HL-60 (cell line): ENCODE measurements at places on chromosomes 1 and 21.

GRCh38 chr1:19250629-19251304 lies 557 bp downstream of the EMC1 start:
- no peak for DNase-seq

DNA sequence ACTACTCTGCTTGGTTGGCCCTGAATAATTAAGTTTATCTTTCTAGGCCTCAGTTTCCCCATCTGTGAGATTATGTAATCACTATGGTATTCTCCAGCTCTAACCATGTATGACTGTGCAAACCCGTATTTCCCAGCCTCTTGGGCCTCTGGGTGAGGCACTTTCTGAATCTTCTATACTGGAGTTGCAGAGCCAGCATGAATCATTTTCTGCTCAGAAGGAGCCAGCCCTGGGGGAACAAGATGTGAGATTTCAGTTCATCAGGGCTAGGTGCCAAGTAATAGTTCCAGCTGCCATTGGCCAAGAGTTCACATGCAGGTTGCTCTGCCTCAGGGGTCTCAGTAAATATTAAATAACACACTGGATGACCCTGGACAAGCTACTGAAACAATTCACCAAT lies 47.7 kb upstream of the USP24 start:
- DNase-seq: no peak

DNA sequence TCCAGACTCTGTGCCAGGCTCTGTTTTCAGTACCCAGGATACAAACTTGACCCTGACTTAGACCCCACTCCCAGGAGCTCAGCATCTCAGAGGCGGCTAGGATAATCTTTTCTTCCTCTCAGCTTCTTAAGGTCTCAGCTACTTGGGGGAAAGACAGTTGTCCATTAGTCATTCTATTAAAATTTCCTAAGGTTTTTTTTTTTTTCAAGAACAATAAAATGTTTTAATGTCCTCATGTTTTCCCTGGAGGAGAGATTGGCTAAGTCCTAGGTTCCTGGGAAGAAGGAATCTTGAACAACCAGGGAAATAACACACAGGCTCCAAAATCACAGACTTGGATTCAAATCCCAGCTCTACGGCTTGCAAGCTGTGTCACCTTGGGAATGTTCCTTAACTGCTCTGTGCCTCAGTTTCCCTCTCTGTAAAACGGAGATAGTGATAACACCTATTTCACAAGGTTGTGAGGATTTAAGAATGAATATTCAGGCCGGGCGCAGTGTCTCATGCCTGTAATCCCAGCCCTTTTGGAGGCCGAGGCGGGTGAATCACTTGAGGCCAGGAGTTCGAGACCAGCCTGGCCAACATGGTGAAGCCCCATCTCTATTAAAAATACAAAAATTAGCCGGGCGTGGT lies 33.0 kb downstream of the CDK18 start:
- no peak for DNase-seq

DNA sequence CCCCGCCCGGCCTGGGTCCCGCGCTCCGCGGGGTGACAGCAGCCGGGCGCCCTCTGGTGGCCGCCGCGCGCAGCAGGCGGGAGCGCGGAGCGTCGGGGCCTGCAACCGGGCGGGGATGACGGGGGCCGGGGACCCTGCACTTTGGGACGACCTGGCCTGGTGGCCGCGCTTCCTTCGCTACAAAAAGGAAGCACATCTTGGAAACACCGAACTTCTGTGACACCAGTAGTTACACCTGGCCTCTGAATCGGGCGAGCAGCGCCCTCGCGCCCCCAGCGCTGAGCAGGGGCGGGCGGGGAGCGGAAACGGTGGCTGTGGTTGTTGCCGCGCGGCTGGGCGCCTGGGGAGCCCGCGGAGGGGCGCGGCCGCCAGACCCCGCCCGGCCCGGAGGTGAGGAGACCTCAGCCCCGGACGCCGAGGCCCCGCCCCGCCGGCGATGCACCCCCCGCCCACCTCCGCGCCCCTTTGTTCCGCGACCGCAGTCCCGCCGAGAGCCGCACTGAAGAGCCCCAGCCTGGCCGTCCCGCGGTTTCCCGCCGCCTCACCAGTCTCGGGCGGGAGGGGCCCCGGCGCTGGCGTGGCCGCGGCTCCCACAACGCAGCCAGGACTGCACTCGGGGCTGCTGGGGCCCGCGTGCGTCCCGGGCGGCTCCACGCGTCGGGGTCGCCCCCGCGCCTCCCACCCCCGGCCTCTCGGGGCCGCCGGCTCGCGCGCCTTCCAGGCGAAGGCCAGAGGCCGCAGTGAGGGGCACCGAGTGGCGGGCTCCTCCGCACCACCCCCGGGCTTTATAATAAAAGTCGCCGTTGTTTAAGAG lies 59.3 kb downstream of the H3-3A start:
- DNase-seq: peak; percentile 51

- no peak for DNase-seq
Observed at GRCh38 chr1:91549041-91549735, 48.5 kb downstream of the CDC7 start.

- DNase-seq: no peak
Observed at GRCh38 chr1:241762713-241763339, 85.2 kb upstream of the EXO1 start.

DNA sequence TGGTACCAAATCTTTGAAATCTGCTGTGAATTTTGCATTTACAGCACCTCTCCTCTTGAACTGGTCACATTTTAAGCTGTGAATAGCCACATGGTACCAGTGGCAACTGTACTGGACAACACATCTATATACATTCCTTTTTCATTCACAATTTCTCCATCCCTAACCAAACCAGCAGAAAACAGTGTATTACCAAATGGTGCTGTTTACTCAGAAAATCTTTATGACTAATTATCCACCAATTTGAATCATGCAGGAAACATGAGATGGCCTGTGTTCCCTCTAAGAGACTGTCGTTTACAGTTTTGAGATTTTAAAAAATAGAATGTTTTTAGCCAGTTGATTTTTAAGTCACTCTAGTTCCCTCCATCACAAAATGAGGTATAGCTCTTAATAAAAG lies 17.6 kb upstream of the CCT8 start:
- DNase-seq: no peak

DNA sequence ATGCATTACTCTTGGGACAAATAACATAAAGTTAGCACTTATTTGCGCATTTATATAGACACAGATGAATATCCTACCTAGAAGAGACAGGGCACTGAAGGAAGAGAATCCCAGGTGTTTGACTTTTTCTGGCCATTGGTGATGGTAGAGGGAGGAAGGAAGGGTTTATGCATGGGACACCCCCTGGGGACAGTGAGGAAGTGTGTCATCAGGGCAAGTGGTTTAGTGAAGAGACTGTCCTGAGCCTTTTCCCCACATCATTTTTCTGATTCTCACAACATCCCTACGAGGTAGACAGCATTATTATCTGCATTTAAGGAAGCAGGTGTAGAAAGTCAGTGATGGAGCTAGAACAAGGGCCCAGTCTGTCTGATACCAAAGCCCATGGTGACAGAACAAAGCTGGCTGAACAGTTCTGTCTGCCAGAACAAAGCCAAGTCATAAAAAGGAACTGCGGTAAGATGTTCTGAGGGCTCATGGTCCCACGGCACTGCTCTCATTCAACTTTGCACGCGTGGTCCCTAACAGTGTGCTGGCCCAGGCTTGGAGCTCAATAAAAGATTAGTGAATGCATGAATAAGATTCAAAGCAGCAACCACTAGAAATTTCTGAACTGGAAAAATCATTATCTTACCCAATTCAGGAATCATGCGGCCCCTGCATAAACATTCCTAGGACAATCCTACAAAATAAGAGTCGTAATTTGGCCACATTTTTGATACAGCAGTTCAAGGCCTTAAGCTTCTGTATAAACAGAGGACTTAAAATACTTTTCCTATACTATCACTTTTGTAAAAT lies 12.2 kb upstream of the CDC42BPA start:
- no peak for DNase-seq

DNA sequence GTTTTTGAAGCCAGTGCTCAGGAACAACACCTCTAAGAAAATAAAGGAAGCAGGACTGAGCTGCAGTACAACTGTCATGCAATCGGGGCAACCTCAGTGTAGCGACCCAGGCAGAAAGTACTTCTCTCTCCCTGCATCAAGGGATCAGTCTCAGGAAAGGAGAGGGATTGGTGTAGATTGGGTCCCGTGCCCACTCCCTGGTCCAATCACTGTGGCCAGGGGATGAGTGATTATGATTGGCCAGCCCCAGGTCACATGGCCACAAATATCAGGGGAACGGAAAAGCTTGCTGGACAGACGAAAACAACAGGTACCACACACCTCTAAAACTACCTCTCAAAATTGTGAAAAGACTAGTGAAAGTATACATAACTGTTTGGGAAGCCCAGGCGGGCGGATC lies 136.2 kb upstream of the F3 start:
- no peak for DNase-seq

DNA sequence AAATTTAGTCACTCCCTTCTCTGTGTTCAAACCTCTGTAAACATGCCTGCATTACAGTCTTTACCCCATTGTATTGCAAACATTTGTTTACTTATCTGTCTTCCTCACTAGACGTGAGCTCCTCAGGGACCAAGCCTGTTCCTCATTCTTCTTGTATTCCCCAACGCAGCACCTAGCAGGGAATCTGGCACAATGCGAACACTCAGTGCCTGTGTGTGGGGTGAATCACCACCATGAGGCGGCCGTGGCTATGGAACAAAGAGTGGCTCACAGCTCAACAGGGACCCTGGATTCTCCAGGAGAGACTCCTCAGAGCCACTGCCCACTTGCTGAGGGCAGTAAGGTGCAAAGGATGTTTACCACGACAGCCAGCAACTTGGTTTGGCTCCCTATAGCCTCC lies 95.9 kb downstream of the DDX20 start:
- no peak for DNase-seq

GRCh38 chr1:8473121-8473875 lies 155.4 kb downstream of the SLC45A1 start:
- DNase-seq: no peak

GRCh38 chr1:167819849-167820683 lies 93.9 kb downstream of the ADCY10 start:
- no peak for DNase-seq

GRCh38 chr1:105785021-105785420 lies 1271.5 kb upstream of the PRMT6 start:
- DNase-seq: no peak

DNA sequence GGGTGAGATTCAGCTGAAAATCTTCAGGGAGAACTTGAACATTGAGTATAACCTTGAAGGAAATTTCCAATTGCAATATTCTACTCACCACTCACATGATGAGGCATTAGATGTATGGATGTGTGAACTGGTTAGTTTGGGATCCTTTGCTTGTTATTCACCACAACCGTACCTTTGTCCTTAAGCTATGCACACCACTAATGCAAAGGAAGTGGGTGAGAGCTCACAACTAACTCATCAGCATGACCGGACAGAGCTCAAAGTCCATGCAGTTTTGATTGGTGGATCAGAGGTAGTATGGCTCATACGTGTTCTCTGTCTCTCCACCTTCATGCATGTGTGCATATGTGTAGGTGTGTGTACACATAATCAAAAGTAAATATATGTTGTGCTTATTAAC lies 43.5 kb upstream of the MROH9 start:
- DNase-seq: no peak

DNA sequence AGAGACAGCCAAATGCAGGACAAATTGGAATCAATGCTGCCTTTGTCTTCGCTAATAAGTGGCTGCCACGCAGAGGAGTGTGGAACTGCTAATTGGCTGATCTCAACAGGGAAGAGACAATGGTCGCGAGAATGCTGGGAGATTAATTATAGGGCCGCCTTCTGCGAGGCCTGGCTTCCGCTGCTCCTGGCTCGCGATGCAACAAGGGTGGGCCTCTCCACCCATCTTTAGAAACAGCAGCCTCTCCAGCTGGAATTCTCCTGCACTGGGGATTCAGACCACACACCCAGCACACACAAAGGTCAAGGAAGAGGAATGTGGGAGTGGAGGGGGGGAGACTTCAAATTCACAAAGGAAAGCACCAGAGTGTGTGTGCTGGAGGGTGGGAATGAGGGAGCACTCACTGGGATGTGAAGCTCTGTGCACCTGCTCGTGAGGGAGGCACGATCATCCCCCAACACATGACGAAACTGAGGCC lies 200.7 kb upstream of the GRIK3 start:
- no peak for DNase-seq

DNA sequence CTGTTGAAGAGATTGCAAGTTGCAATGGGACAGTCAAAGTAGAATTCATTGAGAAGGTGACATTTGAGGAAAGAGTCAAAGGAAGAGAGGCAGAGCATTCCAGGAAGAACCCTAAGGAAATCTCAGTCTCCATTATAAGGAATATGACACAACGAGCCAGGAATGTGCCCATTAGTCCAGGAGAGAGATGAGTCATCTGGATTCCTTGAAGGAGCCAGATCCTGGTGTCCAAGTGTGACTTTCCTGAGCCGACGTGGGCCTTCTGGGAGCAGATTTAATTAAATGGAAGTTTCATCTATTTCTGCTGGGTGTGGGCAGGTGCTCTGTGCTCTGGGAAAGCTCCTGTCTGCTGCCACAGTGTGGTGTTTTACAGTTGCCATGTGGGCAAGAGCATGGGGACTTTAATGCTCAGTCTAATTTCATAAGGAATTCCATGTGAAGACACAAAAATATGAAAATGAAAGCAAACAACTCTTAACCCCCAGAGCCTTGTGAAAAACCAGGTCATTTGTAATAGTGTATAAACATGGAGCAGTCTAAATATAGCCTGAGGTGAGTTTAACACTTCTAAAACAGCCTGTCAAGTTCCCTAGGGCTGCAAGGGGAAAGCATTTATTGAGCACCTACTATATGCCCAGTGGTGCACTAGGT lies 111.4 kb upstream of the ARTN start:
- DNase-seq: no peak

DNA sequence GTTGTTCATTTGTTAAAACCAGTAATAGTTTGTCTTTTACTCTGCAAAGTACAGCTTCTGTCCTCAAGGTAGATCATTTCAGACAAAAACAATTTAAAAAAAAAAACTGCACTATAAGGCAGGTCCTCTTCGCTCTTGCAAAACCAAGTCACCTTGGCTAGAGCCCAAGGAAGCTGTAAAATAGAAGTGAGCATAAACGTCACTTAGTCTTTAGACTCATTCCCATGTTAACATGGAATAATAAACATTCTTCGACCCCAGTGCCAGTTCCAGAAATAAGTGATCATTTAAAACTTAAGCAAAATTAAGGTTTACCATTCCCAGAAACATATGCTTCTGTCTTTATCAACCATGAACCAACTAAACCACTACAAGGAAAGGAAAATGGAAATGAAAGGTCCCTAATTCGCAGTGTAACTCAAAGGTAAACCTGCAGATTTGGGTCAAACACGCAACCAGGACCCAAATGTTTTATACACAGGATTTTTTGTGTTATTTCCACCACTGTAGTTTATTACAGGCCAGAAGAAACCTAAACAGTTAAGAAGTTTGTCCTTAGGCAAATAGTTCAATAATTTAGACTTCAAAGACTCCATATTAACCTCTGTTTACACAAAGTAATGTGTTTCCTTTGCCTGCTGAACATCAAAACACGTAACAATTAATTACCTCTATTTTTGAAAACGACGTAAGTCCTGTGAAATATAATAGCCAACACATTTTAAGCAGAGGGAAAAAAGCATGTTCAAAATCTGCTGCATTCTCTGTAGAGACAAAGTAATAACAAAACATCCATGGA lies 54.6 kb downstream of the TGFBR3 start:
- DNase-seq: no peak

GRCh38 chr1:54803761-54804470 lies 2.8 kb upstream of the TTC22 start:
- no peak for DNase-seq

GRCh38 chr1:28456078-28456477 lies 49.8 kb upstream of the RCC1 start:
- no peak for DNase-seq
